ENCODE measurements at places on chromosomes 6 and 20.

DNA sequence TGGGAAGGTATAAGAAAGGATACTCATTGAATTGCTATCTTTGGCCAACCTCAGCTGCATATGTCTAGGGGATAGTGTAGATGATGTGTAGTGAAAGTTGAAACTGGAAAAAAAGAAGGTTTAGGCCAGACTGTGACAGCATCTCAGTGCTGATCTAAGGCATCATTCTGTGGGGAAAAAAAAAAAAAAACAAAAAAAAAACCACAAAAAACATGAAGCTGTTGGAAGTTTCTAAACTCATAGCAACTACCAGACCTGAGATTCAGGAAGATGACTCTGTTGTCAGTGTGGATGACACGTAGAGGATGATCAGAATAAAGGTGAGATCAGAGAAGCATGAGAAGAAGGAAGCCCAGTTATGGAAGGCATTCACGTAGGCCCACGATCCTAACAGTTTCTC, 100.8 kb upstream of the CNKSR3 start:
- no peak for DNase-seq

GRCh38 chr6:41197234-41197633, 3.7 kb downstream of the TREML2 start:
- DNase-seq: no peak

- DNase-seq: no peak
These were observed 40.5 kb upstream of the OSTM1 start for GRCh38 chr6:108114841-108115597.

GRCh38 chr20:44154521-44155001, 32.4 kb downstream of the JPH2 start:
- DNase-seq: no peak

DNA sequence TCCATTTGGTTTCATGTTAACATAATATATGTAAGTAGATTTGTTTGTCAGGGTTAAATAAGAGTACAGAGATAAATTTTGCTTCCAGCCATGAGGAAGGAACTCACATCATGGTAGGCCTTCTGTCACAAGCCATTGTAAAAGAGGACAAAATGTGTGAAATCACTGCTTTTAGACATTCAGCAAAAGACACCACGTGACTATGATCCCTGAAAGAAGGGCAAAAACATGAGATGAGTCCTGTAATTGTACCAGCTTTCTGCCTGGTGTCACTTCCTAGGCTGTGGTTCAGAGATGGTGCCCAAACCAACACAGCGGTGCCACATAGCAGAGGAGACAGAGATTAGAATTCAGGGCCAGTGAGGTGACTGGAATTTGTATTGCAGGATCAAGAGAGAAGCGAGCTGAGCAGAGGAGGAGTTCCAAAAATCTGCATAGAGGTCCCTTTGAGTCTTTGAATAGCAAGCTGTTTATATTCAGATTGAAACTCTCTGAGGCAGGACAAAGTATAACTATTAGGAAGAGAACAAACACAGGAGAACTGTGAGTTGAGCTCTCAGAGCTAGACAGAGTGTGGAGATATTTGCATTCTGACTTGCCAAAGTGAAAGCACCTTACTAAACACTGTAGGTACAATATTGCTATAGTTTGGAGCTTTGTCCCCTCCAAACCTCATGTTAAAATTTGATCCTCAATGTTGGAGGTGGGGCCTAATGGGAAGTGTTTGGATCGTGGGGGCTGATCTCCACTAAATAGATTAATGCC, 52.6 kb upstream of the PDE7B start:
- DNase-seq: no peak

DNA sequence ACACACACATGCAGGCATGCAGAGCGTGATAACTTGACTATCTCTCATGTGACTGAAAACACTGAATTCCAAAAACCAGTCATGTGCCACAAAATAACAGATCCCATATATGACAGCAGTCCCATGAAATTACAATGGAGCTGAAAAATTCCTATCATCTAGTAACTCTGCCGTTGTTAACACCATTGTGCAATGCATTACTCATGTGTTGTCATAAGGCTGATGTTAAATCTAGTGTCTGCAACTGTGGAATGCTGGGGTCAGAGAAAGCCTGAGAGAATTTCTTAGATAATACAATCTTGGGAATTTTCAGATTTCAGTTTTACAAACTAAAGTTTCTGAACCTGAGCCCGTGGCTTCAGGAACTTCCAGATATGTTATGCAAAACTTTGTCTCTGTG, 70.2 kb downstream of the LYRM4 start:
- DNase-seq: no peak

DNA sequence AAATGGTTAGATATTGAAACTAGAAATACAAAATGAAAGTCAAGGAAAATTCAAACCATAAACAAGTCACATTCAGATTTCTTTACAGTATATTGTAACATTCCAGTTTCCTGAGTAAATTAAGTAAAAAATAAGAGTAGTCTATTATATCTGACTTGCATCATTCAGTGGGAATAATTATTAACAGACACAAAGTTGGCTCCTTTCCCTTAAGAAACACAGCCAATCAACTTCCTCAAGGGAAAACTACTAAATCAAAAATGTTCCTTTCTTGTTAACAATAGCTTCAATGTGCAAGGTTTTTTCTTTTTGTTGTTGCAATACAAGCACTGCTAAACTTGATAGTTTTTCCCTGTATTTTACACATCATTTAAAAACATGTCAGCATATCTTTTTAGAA, 33.2 kb downstream of the DNAAF9 start:
- no peak for DNase-seq

DNA sequence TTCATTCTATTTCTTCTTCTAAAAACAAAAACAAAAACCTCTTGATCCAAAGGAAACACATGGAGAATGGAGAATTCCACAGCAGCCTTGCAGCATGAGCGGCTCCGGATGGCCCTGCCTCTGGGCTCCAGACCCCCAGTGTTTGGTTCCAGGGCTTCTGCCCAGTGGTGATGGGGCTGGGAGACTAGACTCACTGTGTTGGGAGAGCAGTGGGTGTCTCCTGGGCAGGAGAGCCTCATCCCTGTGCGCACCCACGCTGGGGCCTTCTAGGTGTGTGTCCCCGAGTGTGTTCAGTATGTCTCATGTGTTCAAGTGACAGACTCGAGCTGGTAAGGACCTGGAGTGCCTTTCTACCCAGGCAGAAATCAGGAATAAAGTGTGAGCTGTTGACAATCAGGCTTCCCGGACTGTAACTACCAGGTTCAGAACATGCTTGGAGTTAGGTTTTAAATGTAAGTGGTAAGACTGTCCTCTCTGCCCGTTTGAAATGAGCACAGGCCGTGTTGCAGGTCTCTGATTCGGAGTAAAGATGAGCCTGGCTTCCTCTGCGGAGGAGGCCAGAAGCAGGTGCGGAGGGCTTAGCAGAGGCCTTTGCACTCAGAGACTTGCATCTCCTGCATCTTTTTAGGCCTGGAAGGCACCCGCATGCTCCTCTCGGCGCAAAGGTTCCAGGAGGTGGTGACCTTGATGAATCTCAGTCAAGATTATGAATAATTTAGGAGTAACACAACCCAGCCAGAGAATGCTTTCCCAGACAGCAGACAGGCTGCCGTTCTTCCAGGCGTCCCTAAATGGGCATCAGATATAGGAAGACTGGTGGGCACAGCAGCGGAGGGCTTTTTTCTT, 253.6 kb downstream of the CDH26 start:
- no peak for DNase-seq

GRCh38 chr20:50627747-50628146, 63.6 kb downstream of the RIPOR3 start:
- no peak for DNase-seq

GRCh38 chr6:146859795-146860495, 261.2 kb downstream of the ADGB start:
- DNase-seq: no peak

DNA sequence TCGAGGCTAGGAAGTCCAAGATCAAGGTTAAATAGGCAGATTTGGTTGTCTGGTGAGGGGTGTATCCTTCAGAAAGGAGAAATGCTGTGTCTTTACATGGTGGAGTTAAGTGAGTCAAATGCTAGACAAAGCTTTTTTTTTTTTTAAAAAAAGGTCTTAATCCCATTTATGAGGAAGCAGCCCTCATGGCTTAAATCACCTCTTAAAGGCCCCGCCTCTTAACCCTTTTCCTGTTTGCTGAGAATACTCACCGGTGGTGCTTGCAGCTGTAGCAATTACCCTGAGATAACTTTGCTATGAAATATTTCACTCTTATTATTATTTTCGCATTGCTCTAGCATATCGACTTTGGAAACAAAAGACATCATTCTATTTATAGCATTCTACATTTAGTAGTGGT, 30.8 kb downstream of the FBXO30 start:
- DNase-seq: no peak

- no peak for DNase-seq
These were observed 106.6 kb downstream of the RNASET2 start for GRCh38 chr6:166849749-166850183.

DNA sequence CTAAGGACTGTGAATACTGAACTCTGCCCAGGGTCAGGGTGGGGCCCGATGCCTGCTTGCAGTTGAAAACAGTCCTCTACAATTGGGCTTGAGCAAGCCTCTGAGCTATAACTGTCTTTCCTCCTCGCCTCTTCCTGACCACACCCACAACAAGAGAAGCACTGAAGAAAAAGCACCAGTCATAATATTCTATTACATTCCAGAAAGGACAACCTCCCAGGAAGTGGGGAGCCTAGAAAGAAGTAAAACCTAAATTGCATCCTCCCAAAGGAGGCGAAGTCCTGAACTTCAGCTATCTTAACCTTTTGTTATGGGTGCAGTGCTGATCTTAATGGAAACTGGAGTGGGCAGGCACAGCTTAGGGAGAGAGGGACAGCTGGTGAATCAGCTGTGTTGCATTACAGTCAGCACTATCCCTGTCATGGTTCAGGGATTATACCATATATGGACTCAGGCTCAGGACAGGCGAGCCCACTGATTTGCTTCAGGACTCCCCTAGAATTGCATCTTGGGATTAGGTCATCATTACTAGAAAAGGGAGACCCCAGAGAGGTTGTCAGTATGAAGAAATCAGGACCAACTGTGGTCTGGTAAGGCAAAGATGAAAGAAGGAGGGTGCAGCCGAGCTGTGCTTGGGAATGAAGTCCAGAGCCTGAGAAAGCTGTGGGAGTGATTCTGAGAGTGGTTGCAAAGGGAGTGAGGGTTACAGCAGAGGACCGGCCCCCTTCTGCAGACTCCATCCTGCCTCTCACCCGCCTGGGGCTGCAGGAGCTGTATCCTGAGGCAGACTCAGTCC, 18.3 kb upstream of the TRAM2 start:
- DNase-seq: no peak

DNA sequence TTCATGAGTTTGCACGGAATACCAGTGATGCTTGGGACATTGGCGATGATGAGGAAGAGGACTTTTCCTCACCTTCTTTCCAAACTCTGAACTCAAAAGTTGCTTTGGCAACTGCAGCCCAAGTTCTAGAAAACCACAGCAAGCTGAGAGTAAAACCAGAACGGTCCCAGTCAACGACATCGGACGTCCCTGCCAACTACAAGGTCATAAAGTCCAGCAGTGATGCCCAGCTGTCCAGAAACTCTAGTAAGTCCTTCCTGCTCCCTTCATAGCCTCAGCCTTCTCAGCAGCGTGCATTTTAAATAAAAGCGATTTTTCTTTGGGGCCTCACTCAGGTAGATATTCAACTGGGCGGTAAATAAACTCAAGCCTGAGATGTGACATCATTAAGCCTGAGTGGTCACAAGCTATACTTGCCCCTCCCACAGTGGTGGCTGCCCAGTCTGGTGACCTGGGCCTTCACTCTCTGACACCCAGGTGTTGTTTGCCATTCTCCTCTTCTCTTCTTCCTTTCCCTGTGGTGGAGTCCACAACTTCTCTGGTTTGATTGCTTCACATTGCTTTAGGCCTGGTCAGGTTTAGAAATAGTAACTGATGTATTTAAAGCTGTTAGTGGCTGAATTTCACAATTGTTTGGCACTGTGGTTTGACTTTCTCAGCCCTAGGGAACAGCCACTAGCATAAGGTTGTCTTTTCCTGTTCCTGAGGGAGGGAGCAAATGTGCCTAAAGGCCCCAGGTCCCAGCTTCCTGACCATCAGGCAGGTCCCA, 21.6 kb upstream of the TMEM217 start:
- no peak for DNase-seq

DNA sequence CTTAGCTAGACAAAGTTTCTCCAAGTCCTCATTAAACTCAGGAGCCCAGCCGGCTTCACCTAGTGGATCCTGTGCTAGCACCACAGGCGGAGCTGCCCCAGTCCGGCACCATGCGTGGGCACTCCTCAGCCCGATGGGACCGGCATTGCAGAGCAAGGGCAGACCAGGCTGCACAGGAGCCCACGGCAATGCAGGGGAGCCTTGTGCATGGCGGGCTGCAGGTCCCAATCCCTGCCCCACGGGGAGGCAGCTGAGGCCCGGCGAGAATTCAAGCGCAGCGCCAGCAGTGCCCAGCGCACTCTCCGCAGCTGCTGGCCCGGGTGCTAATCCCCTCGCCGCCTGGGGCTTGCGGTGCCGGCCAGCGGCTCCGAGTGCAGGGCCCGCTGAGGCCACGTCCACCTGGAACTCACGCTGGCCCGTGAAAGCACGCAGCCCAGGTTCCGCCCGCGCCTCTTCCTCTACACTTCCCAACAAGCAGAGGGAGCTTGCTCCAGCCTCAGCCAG, 292.3 kb upstream of the EYS start:
- DNase-seq: no peak

GRCh38 chr6:4936681-4937041, 67.2 kb downstream of the RPP40 start:
- no peak for DNase-seq

- DNase-seq: no peak
These were observed 6.4 kb downstream of the ATXN1 start for GRCh38 chr6:16754876-16755275.

DNA sequence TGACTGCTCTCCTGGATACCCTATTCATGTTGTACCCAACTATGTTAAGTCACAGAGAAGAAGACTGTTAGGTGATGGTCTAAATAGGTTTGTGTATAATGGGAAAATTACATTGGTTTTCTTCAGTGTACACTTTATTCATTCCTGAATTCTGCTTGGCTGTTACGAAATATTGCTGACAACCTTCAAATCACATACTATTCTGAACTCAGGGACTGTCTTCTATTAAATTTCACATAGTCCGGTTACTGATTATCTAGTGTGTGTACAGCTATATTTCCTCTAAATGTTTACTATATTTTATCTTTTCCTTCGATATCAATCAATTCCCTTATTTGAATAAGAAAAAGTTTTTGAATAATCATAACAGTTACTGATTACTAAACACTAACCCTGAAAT, 1090.3 kb upstream of the CITED2 start:
- no peak for DNase-seq

GRCh38 chr6:134589512-134589911, 271.6 kb upstream of the SGK1 start:
- DNase-seq: no peak

- DNase-seq: no peak
These were observed 211.0 kb downstream of the WDR27 start for GRCh38 chr6:169490830-169491229.

- no peak for DNase-seq
These were observed 18.6 kb upstream of the MICB start for GRCh38 chr6:31479151-31479932.

- DNase-seq: no peak
These were observed 2.9 kb upstream of the UCKL1 start for GRCh38 chr20:63958964-63959698.
